HT-29 (cell line): ENCODE measurements at places on chromosomes 2 and 18.

- DNase-seq = no peak
Measured at GRCh38 chr2:160353813-160354212, 139.8 kb downstream of the RBMS1 start.

DNA sequence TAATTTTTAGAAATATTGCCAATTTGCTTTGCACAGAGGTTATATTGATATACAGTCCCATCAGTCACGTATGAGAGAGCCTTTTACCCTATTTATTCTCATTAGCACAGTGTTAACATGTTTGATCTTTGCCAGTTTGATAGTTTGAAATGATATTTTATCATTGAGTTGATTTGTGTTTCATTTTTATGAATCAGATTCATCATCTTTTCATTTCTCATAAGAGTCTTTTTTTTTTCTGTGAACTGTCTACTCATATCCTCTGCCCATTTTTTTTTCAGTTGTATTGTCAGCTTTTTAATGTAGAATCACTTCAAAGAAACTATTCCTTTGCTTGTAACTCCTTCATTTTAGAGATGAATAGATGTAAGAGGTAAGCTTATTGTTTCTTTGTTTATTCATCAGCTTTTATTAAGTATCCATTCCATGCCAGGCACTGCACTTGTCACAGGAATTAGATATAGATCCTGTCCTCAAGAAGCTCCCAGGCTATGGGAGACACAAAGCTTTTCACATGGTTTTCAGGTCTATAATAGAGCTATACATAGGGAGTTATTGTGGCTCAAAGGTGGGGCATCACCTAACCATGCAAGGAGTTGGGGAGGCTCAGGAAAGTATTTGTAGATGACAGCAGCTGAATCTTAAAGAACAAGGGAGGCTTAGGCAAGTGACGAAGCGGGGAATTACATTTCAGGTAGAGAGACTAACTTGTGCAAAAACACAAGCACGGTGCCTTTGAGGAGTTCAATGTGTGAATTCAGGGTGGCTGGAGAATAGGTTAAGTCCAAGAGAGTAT lies 42.1 kb downstream of the CD28 start:
- DNase-seq = no peak

DNA sequence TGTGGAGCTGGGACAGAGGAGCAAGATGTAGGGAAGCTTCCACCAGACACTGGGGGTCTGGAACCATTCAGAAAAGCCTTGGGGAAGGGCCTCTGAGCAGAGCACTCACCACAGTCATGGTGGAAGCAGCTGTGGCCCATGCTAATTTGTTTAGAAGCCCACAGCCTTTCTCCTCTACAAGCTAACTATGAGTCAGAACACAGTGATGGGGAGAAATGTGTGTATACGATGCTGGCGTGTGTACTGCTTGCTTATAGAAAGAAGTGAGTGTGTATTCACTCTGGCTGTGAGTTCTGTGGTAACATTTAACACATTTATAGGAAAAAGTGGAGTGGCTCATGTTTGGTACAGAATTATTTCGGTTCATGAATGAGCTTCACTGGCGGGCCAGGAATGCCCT lies 157.0 kb upstream of the ACAA2 start:
- no peak for DNase-seq

- DNase-seq = no peak
Measured at GRCh38 chr2:234730066-234730640, 221.7 kb upstream of the SH3BP4 start.

DNA sequence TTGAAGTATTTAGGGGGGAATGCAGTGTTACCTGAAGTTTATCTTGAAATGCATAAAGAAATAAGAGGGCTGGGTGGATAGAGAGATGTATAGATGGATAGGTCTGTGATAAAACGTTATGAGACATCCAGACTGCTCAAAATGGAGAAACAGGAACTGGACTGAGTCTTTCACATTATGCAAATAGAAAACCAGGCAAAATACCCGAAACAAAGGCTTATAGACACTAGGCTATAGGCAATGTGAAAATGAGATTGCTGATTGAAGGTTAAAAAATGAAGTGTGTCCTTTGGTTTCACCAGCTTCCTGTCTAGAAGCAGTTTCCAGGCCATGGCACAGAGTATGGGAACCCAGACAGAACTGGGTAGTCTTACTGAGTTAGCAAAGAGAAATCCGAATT lies 24.9 kb upstream of the SLC3A1 start:
- DNase-seq = no peak

DNA sequence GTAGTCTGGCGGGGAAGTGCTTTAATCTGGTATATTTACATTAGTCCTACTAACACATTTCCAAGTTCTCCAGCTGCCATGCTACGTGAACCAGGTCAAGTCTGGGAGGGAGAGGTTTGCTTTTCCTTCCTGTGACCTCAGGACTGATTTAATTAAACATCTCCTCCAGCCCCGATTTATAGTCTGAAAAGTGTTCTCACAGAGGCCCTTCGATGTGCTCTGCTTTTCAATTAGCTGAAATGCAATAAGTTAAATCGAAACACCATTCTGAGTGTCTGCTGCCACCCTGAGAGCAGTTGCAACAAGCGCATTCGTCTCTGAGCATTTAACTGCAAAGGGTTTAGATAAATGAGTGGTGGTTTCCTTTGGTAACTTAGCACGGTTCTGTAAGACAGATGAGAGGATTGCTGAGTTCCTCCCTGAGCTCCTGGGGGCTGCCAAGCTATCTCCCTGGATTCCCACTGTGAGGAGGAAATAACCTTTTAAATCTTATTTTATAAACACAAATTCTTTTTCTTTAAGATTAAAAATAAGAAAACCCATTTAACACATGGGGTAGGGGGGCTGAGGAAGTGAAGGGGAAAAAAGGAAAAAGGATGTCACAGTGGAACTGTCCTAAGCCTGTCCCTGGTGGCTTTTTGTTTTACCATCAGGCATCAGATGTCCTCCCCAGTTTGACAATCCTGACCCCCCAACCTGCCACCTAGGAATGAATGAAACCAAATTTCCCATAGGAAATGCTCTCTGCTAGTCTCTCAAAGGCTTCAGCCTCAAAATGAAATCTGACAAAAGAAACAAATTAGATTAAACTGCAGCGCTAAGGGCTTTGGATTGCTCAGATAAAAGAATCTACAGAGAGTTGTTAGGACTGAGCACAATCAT lies 56.5 kb upstream of the CREB1 start:
- DNase-seq = peak; percentile 23

- no peak for DNase-seq
Measured at GRCh38 chr18:36149514-36150289, 20.0 kb downstream of the ELP2 start.

GRCh38 chr2:97267411-97268074 lies 154.6 kb downstream of the ANKRD36 start:
- DNase-seq = peak; percentile 0

DNA sequence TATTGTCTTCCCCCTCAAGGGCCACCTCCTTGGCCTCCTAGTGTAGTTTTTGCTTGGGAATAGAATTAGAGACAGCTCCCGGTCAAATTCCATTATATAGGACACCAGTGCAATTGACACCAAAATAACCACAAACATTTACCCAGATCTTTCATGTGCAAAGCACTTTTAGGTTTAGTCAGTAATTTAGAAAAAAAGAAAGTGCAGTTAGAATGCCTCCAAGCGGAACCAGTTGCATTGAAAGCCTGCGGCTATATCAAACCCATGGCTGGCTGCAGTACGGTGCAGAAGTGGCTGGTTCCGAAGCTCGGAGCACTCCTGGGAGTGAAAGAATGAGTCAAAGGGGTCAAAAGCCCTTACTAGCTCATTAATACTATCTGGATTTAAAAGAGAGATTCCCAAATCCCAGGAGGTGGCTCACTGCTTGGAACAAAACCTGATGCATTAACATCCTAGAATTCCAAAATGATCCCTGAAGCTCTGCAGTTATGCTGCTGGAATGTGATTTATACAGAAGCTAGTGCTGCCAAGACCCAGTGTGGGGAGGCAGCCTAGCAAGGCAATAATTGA lies 432.2 kb upstream of the KLHL29 start:
- no peak for DNase-seq
